Stimulated activated CD4-positive, alpha-beta T cell treated with anti-CD3 and anti-CD28 coated beads, Interleukin-1b, Interleukin-23, amount 100 ng/mL, for 24 hours (primary cell): ENCODE measurements at places on chromosomes 11 and 22.

DNA sequence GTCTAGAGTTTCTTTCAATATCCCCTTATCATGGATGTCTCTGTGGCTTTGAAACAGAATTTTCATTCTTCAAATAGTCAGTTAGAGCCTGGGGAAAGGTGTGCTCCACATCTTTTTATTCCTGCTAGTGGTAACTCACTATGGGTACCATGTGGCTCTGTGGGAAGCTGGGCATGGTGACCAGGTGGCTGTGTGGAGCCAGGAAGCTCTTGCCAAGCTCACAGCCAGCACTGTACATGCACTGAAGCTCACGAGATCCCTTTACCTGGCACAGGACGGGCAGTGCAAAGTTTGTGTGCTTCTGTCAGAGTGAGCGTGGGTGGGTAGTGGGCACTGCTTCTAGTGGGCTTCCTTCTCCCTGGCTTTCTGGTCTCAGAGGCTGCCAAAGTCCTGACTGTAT, 6.3 kb upstream of the KDM4F start:
- DNase-seq = no peak

DNA sequence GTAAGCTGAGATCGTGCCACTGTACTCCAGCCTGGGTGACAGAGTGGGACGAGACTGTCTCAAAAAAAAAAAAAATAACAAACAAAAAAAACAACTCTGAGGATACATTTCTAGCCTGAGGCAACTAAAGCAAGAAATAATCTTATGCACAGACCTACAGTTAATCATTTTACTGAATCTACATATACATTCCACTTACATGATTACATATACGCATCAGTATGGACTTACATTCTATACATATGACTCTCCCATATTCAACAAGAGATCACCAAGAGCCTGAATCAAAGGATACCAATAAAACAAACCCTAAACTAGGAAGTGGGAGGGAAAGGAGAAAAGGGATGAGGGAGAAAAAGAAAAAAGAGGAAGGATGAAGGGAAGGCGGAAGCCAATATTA, 1.1 kb downstream of the ALG8 start:
- DNase-seq = no peak

DNA sequence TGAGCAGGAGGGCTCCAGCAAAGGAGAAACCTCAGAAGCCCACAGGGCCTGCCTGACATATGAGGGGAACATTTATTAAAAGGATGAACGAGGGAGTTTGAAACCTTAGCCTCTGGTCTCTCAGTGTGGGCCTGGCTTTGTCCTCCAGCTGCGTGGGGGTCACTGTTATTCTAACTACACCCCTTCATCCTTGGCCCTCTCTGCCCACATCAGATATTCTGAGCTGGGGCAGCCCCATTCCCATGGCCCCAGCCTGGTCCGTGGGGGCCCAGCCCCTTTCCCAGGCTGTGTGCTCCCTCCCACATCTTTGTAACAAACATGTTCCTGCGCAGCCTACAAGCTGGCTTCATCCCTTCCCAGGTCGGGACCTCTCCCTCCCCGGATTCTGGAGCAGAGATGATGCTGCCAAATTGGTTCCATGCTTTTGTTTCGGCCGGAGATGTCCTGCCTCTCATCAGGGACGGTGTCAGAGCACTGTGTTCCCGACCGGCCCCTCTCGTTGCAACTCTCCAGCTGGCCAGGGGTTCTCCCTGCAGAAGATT, 4.0 kb downstream of the FXYD6 start:
- no peak for DNase-seq

GRCh38 chr11:131253142-131253655, 117.2 kb upstream of the NTM start:
- no peak for DNase-seq

DNA sequence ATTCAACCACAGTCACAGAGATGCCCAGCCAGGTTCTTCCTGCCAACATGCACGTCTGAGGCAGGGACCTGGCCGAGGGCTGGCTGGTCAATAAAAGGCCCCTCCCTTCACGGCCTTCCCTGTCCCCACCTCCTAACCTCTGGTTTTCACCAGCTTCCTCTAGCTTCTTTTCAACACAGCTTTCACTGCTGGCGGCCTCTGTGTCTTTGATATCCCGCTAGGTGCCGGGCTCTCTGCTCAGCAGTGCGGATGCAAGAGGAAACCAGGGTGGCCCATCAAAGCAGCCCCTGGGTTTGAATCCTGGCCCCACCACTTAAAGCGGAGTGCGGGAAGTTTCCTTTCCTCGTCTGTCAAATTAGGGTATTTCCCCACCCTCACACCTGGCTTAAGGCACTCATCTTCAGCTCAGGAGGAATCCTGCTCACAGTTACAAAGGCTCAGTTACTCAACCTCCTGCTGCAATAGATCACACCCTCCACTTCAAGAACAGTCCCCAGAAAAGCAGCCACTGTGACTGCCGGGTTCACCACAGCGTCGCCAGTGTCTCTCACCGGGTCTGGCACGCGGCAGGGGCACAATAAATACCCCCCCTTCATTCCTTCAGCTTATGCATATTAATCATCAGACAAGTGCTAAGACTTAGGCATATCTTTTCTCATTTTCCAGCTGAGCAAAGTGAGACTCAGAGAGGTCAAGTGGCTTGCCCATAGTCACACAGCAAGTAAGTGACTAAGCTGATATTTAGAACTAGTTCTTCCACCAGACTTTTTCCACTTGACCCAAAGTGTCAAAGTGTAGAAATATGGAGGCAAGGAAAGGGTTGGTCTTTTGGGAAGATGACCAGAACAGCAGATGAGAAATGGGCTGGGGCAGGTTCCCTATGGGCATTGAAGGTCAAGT, 45.7 kb downstream of the TXN2 start:
- peak; percentile 52 for DNase-seq

DNA sequence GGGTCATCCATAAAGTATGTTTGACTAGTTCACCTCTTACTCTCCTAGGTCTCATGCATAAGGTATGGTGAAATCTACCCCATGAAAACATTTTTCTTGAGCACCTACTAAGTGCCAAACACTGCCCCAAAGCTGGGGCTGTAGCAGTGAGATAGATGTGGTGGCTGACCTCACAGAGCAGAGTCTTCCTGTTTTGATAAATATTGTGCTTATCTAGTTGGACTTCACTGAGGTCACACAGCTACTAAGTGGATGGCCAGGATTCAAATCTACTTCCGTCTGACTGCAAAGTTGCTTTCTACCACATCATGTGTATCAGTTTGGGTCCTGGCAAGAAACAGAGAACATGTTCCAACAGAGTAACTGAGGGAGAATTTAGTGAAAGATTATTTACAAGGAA, 6.4 kb upstream of the HTATIP2 start:
- no peak for DNase-seq

DNA sequence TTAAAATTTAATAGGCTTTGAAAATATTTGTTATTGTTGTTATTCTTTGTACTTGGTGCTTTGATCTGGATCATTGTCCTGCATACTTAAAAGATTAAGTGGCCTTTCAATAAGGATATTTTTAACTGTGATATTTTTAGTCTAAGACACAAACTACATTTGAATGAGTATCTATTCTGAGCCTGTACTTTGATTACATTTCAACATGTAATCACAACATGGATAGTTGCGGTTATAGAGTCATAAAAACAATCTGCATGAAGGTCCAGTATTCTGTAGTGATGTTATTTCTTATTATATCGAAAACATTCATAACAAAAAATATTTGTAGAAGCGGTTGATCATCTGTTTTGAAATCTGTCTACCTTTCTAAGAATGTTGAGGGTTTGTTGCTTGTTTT, 58.6 kb downstream of the HIPK3 start:
- DNase-seq = no peak

DNA sequence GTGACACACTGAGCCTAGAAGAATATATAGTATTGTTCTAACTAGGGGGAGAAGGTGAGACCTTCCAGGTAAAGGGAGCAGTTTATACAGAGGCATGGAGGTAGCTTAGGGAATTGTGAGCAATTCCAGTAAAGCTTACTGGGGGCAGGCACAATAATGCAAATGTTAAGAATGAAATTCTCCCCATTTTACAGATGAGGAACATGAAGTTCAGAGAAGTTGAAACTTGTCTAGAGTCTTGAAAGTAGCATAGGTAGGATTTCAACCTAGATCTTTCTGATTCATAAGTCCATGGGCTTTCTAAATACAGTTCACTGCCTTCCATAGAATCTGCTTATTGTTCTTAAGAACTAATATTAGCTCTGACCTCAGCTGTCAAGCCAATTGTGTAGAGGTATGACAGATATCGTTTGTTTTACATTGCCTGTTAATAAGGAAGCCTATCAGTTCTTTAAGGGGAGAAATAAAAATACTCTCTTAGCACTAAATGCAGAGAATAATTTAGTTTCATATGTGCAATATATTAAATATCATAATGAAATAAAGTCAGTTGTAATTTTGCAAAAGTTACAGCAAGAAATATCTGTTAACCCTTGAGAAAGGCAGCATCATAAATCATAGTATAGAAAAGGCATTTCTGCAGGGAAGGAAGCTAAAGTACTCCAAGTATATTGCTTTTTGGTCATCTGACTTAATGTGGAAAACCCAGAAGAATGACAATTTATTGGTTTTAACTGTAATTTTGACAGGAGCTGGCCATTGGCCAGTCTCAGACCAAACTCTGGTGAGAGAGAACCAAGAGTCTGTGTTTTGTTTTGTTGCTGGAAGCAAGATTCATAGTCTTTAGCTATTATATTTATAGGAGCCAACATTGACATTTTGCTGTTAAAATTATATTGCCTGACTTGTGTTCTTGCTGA, 181.8 kb downstream of the UVRAG start:
- no peak for DNase-seq
